ENCODE measurements at places on chromosomes 3 and 15.
A peak's percentile ranks its signal among the peaks of the same experiment; 100 is the strongest.

DNA sequence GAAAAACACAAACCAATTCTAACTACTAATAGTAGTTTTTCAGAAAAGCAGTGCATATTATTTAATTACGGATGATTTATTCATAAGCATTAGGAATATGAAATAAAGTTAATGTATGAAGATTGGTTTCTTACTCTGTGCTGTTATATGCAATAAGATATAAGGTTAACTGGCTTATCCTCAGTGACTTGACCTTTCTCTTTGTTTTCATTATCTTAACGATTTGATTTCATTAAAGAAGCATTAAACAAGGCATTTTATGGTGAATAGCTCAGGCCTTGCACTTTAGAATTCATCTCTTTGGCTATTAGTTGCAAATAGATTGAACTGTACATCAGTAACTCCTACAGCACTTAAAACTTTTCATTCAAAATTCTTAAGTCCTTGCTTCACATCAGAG lies 28.9 kb downstream of the RAP2B start:
- no peak for DNase-seq

DNA sequence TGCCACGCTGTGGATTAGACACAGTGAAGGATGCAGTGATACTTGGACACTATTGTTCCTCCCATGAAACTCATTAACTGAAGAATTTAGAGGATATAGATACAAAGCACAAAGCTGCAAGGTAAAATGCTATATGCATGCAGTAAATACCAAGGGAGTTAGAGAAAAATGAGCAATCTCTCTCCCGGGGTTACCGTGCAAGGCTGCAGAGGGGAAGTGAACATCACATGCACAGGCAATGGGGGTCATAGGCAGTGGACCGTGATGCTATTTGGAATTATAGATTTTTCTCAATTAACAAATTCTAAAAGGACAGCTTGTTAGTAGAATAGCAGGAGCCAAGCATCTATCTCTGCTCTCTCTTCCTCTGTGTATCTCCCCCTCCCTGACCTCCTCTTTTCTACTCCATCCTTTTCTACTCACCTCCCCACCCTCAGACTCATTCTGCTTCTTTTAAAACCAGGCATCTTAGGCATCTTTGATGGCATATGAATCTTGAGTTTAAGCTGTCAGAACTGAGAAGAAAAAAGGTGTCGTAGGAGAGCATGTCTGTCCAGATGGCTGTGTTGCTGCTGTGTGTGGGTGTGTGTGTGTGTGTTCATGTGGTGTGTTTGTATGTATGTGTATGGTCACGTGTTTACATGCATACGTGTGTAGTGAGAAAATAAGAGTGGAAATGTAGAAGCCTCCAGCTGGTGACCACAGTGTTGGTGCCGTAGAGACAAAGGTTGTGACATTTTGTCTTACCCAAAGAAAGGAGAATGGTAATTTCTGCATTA lies 339.0 kb downstream of the EPHB1 start:
- no peak for DNase-seq

DNA sequence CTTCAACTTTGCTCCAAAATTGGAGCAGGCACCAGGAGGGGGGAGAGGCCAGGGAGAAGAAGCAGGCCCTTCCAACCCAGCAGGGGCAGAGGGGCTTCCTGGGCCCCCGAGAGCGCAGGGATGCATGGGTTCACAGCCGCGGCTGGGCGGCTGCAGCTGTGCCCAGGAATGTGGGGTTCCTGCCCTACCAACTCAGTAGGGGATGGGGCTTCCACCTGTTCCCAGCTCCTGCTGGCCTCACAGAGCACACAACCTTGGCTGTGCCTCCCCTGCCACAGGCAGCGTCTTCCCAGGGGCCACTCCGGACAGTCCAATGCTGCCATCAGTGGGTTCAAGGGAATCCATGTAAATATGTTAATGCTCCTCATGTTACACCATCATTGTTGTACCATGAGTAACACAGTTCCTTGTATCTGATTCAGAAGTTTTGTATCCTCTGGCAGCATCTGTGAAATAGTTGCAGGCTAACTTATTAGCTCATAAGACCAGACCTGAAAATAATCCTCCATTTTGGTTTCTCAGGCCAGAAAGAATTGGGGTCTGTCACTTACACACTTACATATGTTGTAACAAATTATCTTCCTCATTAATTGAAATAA lies 12.1 kb upstream of the SIAH2 start:
- DNase-seq = no peak

DNA sequence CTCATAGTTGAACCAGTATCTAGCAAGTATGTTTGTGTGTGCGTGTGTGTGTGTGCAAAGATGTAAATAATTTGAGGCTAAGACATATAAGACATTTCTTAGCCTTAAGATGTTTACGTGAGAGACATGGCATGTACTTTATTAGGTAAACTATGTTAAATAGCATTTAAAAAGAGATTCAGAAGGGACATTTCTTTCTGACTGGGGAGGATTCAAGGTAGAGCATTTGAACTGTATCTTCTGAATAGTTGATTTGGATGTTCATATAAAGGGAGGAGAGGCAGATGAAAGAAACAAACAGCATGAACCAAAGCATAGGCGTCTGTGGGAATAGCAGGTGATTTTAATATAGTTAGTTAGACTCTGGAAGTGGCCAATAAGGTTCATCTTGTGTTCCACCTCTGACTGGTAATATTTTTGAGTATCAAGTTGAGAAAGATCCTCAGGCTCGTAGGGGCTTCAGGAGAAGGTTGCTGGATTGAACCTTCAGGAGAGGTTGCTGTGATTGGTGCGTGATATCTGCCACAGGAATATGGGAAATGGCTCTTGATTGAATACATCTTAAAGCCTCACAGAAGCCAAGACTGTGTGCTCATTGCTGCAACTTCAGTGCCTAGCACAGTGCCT lies 12.6 kb downstream of the NFKBIZ start:
- DNase-seq = no peak

GRCh38 chr15:66452420-66452819 lies 45.1 kb downstream of the SNAPC5 start:
- no peak for DNase-seq

- DNase-seq = no peak
Observed at GRCh38 chr3:70882104-70882503, 569.7 kb upstream of the MDFIC2 start.

DNA sequence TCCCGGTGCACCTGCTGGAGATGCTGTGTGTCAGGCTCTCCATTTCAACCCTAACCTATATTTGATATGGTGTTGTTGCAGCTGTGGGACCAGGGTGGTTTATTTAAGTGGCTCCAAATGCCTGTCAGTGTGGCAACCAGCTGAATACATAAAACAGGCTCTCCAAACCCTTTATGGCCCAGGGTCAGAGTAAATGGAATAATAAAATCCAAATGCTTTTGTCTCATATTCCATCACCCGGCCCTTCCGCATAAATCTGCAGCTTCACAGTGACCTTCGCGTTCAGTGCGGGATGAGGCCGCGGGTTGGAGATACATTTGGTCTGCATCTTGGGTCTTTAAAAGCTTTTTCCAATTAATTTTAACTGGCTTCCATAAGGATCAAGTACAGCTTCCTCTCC lies 382.1 kb upstream of the NR2F2 start:
- no peak for DNase-seq

- DNase-seq = no peak
Observed at GRCh38 chr3:114626751-114627150, 332.9 kb downstream of the TIGIT start.

DNA sequence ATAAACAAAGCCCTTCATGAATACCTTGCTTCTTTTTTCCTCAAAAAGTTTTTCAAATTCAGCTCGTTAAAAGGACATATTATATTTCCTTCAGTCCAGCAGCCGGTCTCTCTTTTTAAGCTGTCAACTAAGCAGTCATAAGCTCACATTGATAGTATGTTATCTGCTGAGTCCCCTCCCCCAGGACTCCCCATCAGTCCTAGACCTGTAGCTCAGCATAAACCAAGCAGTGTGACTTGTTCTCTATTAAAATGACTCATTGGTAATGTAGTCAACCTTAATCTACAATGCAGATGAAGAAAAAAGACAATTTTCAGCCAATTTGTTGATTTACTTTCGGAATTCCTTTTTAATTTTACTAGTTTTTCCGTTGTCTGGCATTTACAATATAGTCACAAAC lies 483.8 kb downstream of the MECOM start:
- DNase-seq = no peak

- DNase-seq = peak; percentile 70
Observed at GRCh38 chr3:141796081-141796888, 33.1 kb downstream of the GRK7 start.

DNA sequence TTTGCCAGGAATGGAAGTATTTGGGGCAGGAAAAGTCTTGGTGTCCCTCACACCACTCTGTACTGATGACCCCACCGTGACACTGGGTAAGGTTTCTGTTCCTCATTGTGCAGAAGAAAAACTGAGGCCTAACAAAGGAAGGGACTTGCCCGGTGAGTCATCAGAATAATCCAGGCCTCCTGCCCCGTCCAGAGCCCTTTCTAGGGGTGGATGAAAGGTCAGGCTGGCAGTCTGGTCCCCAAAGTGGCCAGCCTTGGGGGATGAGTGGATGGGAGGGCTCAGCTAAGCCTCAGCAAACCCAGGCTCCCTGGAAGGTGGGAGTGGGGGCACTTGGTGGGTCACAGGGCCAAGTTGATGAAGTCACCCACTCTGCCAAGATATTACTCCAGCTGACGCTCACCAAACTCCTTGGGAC lies 2.3 kb upstream of the DNAH1 start:
- no peak for DNase-seq

- no peak for DNase-seq
Observed at GRCh38 chr3:112587336-112587735, 25.5 kb downstream of the SLC35A5 start.

DNA sequence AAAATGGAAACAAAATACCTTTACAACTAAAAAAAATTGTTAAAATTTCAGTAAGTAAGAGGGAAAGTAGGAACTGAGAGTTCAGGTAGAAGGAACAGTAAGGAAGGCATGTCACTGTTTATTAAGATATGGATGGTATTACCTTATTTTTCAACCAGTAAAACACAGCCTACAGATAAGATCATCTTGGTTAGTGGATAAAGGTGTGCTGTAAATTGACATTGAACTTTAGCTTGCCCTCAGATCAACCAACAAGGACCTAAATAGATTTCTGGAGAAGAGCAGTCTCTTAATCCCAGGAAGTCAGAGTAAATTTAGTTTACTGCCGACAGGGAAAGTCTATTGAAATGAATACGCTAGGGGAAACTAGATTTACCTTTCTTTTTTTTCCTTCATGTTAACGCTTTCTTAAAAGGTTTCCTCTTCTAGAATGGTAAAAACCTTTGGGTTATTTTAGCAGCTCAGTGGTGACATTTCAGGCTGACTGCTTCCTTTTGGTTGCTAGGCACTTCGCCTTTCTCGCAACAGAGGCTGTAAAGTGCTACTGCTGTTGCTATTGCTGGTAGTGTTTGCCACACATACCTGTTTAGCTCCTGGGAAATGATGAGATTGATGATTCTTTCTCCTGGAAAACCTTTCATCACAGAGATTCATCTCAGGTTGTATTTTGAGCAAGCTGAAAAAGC lies 12.9 kb downstream of the DZIP3 start:
- peak; percentile 52 for DNase-seq

- DNase-seq = no peak
Observed at GRCh38 chr3:105906836-105907235, 38.0 kb upstream of the CBLB start.

DNA sequence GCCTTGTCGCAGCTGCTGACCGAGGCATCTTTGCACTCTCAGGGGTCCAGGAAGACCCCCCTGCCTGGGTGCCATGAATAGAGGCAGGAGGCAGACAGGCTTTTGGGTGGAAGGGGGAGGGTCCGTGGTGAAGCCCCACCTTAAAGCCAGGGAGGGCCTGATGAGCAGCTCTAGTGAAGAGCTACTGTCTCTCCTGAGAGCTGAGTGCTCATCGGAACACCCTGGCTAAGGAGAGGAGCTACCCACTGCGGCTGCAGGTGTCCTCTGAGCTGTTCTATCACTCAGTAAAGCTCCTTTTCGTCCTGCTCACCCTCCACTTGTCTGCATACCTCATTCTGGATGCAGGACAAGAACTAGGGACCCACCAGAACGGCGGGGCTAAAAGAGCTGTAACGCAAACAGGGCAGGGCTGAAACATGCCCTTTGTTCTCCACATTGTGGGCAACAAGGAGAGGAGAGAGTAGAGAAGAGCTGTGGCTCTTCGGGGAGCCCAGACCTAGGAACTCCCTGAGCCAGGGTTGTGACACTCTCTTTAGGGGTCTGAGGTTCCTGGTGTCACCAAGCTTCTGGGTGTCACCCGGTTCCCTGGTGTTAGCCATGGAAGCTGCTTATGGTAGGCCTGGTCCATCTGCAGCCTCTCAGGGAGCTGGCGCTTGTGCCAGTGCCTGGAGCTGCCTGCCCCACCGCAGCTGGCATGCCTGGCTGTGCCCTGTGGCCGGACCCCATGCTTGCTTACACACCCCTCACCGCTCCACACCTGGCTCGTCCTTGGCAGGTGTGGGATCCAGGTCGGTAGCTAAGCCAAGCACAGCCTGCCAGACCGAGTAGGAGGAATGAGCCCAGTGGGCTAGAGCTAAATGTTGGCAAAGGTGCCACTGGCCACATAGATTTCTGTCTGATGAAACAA lies 26.2 kb upstream of the TFG start:
- no peak for DNase-seq
